ENCODE measurements at places on chromosomes 2 and 18.
A peak's percentile ranks its signal among the peaks of the same experiment; 100 is the strongest.

GRCh38 chr2:15359716-15360531 is 201.2 kb downstream of the NBAS start:
- DNase-seq: no peak

DNA sequence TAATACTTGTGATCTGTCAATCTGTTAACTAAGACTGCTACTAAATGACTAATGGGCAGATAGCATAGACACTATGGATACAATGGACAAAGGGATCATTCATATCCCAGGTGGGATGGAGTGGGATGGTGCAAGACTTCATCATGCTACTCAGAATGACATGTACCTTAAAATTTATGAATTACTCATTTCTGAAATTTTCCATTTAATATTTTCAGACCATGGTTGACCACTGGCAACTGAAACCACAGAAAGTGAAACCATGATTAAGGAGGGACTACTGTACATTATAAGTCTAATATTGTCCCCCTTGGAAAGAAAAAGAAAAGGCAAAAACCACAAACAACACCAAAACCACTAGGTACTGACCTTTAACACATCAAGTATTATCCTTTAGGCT is 247.0 kb upstream of the SYT4 start:
- DNase-seq: no peak

DNA sequence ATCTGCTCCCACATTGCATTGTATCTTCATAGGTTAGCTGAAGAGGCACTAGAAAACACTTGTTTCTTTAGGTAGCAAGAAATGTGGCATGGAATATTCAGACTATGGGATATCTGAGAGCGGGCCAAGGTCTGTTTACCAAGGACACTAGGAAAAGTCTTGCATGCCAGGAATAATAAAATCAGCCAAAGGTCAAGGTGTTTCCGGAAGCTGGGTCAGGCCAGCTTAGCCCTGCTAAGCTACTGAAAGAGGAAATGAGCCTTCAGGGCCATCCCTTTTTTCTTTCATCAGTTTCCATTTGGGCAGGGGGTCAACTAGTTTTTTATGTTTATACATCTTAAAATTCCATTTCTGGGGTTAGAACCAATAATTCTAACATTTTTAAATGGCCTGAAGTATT is 101.1 kb downstream of the DPP4 start:
- no peak for DNase-seq

- peak; percentile 70 for DNase-seq
These were observed at the start of gene C2orf72 for GRCh38 chr2:231037202-231037730. Gene C2orf72 (plus strand): TSS chr2:231037523. CDS start chr2:231037566, 43 bp downstream.

DNA sequence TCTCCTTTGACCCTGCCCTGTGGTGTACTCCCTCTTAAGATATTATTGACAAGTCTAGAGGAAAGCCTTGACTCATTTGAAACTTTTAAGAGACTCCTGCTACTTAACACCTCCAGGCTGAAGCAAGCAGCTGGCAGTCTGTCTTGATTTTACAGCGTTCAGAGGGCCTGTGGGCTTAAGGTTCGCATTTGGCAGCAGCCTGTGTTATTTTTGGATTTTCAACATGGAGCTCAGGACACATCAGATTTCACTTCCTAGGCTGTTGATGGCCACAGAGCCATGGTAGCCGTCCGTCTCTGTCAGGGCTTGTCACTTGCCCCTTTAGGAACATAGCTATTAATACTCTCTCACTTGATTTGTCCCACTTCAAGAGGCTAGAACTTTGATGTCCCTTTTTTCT is 73.6 kb downstream of the VWA3B start:
- no peak for DNase-seq

DNA sequence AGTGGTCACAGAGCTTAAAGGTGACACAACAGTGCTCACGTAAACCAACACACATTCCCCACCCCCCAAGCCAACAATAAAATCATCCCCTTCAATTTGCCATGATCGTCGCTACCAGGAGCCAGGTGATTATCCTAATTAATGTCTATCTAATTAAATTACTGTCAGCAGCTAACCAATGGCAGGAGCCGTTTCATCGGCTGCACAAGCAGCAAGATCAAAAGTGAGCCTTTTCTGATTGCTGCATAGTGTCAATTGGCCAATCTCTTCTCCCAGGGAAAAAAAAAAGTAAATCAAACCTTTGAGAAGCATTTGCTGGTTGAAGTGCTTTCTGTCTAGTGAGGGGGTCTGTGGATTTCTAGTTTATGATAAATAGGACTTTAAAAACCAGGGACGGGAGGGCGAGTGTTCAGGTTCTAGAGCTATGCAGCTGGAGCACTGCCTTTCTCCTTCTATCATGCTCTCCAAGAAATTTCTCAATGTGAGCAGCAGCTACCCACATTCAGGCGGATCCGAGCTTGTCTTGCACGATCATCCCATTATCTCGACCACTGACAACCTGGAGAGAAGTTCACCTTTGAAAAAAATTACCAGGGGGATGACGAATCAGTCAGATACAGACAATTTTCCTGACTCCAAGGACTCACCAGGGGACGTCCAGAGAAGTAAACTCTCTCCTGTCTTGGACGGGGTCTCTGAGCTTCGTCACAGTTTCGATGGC is at the start of gene TBR1:
TBR1 (plus strand) TSS at position 311 of the 721 bp plus-strand sequence; CDS start at position 425, 114 bp downstream.
- peak; percentile 30 for DNase-seq

- DNase-seq: no peak
These were observed 649.4 kb upstream of the ZEB2 start for GRCh38 chr2:145169285-145169684.

- peak; percentile 92 for DNase-seq
These were observed 780 bp upstream of the BCL2 start for GRCh38 chr18:63320123-63320974.

DNA sequence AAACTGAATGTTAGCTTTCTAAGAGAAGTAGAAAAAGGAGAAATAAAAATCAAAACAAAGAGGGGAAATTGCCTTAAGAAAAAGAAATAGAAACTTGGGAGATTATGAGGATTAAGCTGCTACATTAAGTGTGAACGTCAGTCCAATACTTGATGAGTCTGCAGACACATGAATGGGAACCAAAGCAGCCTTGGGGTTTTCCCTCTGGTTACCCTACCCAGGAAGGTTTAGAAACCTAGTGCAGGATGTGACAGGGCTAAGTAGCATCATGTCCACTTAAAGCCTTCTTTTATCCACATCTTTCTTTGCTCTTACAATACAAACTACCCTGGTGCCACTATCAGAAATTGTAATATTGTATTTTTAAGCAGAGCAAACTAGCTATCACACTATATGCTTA is 22.3 kb downstream of the SLC35F5 start:
- no peak for DNase-seq

GRCh38 chr2:189662669-189663226 is 1.5 kb downstream of the ASNSD1 start:
- DNase-seq: no peak

- no peak for DNase-seq
These were observed 52.1 kb upstream of the FOSL2 start for GRCh38 chr2:28340312-28341202.

GRCh38 chr2:224263571-224264043 is 138.3 kb downstream of the FAM124B start:
- DNase-seq: no peak

DNA sequence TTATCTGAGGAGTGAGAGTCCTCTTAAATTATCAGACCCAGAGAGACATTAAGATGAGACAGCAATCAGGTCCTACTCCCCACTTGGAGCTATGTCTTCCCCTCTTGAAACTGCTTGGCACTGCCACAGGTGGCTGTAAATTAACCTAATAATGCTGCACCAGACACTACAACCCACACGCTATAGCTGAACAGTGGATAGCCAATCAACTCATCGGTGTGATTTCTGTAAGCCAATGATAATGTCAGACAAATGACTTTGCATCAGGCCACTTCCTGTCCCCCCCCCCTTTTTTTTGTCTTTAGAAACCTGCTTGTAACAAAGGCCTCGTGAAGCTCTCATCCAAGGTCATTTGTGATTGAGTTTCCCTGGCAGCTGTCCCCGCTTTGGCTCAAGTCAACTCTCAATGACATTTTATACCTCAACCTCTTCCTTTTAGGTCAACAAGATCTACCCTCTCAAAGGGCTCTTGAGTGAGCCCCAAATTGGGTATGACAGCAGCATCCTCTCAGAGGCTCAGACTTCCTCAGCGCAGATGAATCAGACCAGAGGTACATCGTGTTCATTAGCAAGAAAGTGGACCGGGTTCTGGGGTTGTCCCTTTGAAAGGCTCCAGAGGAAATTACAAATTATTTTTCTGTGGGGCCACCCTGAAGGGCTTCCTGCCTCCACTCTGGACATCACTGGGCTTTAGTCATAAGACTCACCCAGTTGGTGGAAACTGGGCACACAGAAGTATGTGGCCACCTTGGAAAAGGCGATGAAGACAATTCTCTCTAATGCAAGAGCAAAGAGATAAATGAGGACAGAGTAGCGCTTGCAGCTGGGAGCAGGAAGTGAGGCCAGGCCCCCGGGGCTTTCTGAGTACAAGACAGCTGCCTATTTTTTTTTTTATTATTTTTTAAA is 73.6 kb downstream of the COPS8 start:
- peak; percentile 24 for DNase-seq

- no peak for DNase-seq
These were observed 21.3 kb downstream of the PSME4 start for GRCh38 chr2:53949457-53949856.

DNA sequence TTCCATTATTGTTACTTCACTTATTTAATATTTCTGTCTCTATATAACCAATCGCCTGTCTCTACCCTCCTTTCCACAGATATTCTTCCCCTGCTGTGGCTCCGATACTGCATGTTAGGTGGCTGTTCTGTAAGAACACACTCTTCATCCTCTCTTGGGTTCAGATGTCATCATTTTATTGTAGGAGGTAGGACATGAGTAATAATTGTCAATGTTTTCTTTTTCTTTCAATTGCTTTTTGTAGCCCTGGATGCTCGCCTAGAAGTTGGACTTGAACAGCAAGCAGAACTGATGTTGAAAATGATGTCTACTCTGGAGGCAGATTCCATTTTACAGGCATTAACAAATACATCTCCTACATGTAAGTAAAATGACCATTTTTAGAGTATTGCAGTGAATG is 128.6 kb downstream of the BIRC6 start:
- DNase-seq: no peak

- DNase-seq: peak; percentile 73
These were observed 722 bp downstream of the BAZ2B start for GRCh38 chr2:159615367-159616285.

GRCh38 chr2:80852808-80853139 is 548.2 kb upstream of the LRRTM1 start:
- no peak for DNase-seq

DNA sequence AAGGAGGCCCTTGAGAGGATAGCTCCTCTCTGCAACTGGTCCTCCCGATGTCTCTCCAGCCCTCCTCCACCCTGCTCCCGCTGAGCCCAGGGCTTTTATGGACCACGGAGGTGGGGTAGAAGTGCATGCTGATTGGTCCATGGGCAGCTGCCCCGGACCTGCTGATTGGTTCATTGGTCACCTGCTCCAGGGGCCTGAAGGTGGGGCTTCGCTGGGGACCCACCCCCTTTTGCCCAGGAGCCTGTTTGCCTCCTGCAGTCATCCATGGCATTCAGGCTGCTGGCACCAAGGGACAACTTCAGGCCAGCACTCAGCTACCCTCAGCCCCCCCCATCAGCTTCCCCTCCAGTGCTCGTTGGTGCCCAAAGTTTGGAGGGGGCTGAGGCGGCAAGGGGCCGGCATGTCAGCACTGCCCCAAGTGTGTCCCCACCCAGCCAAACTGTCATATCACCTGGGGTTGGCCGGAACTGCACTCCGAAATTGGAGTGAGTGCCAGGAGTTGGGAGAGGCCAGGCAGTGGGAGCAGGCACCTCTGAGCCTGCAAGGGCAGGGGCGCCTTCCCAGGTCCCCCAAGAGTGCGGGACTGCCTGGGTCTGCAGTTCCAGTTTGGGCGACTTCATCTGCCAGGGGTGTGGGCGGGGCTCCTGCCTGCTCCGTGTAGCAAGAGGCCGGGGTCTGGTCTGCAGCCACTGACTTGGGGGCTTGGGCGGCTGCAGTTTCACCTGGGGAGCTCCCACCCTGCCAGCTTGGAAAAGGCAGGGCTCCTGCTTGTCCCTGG is 288.9 kb downstream of the RDH14 start:
- DNase-seq: no peak

- no peak for DNase-seq
These were observed 34.1 kb downstream of the PARD6G start for GRCh38 chr18:80213182-80213581.

- no peak for DNase-seq
These were observed 53.8 kb downstream of the TEX44 start for GRCh38 chr2:231646476-231646875.

- DNase-seq: no peak
These were observed 20.2 kb downstream of the NFE2L2 start for GRCh38 chr2:177244244-177244771.

DNA sequence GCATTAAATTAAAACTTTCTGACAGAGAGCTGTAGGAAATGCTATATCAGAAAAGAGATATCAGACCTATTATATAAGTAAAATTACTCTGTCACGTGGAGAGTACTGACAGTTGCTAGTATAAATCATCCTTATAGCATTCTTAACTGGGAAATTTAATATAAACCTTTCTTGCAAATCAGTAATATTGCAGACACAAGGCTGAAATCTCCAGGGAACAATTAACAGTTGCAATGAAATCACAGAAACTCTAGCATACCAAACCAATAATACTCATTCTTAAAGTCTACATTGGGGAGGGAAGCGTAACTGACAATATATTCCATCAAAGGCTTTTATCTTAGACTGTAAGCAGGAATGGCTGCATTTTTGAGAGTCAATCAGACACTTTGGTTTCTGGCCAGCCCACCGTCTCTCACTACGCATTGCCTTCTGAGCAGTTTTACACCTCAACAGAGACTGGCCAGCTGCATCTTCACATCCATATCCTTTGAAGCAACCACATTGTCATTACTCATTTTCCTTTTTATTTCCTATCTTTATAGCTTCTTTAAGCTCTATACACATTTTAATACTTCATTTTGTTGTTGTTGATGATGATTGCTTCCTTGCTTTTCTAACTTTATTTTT is 536.0 kb upstream of the CDH2 start:
- no peak for DNase-seq

GRCh38 chr2:8144785-8145184 is 537.1 kb upstream of the ID2 start:
- DNase-seq: no peak

DNA sequence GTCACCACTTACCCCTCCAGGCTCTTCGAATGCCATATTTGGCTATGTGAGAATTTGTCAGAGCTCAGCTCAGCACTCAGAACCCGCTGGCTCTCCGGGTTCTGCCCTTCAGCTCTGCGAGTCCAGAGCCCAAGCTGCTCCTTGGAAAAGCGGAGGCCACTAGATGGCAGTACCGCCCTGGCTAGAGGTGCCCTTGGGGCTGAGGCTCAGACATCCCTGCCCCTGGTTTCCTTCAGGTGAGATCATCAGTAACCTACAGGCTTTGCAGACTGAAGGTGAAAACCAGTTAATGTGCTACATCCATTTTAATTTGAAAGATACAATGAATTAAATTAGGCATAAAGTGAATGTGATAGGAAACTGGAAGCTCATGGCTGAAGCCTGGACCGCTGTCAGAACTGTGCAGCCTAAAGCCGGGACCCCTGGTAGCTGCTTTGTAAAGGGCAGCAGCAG is 285.6 kb downstream of the AGAP1 start:
- DNase-seq: peak; percentile 72

- peak; percentile 68 for DNase-seq
These were observed 4.8 kb downstream of the ATOH8 start for GRCh38 chr2:85758361-85759256.
